H9 (cell line): ENCODE measurements at places on chromosomes 3 and 15. TPM values are rescaled to one million over a fixed set of nuclear protein-coding genes. Genes with fewer than 3 reads are reported as not detected.

LINGO1 gene
- 41.6 and 42.6 TPM in 2 replicates for total RNA-seq

TNFSF10 gene
- total RNA-seq: not detected in 2 replicates

SLC27A2 gene
- total RNA-seq: 6.2 and 7.0 TPM in 2 replicates

DNA sequence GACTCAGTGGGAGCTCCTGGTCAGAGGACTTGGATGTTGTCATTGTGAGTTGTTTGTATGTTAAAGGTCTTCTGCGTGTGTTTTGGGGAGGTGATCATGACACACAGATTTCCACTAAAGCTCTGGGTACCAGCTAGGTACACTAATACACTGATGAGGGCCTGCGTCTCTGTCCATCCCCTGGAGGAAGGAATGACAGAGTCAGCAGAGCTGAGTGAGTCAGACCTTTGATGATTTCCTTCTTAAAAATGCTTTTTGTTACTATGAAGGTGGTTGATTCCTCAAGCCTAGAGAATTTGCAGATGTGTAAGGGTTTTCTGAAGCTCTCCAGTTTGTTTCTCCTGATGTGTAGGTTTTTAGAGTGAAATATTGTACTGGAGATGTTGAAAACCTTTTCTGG lies 424.1 kb upstream of the TPM1 start:
- no peak for DNase-seq
